ENCODE measurements at places on chromosomes 16 and 17.

DNA sequence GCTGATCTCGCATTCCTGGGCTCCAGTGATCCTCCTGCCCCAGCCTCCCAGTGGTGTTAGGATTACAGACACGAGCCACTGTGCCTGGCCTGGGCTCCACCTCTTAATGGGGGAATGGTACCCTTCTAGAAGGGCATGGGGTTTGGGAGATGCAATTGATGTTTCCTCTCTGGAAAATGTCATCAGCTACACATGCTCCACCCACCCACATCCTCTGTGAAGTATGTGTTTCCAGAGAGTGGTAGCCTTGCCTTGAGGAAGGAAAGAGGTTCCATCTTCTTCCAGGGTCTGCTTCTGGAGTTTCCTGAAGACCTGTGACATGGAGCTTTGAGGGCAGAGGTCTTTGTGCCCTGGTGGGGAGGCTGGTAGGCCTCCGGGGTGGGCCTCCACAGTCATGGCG, 45.2 kb upstream of the GSE1 start:
- H3K4me3 ChIP-seq: no peak overlapping the region
- H3K4me1 ChIP-seq: peaks cover 71% of the 10 kb centered on the region
- no peaks in the 10 kb centered on the region for H3K36me3 ChIP-seq
- H3K27ac ChIP-seq: peak overlapping the region; percentile 63

DNA sequence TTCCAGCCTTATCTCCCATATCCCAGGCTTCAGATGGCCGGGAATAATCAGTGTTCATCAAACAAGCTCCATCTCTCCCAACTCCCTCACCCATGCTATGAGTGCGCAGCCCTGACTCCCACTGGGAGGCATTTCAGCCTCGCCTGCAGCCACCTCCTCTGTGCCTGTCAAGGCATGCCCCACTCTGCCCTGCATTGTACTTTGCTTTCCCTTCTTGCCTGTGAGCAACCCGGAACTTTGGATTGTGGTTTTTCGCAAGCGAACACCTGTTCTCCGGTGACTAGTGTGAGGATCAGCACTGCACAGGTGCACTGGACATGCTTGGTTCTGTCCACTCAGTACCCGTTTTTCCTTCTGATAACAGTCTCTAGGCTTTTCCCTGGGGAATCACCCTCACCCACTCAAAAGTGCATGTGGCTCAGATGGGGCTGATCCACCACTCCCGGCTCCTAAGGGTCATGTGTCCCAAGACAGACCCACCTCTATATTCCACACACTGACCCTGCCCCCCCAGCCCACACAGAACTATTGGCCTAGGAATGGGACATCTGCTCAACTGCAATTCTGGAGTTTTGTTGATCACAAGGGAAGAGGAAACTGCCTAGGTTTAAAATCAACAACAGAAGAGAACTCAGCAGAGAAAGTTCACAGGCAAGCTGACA, 9.1 kb downstream of the CHST6 start:
- no peaks in the 10 kb centered on the region for H3K36me3 ChIP-seq
- peak overlapping the region; percentile 37 for H3K27ac ChIP-seq
- peaks cover 4% of the 10 kb centered on the region for H3K27me3 ChIP-seq
- H3K4me3 ChIP-seq: peak overlapping the region; percentile 60

GRCh38 chr16:11126399-11127054, 129.5 kb downstream of the SOCS1 start:
- DNase-seq: no peak
- H3K36me3 ChIP-seq: peaks cover 28% of the 10 kb centered on the region
- H3K27ac ChIP-seq: no peak overlapping the region
- H3K27me3 ChIP-seq: no peaks in the 10 kb centered on the region

DNA sequence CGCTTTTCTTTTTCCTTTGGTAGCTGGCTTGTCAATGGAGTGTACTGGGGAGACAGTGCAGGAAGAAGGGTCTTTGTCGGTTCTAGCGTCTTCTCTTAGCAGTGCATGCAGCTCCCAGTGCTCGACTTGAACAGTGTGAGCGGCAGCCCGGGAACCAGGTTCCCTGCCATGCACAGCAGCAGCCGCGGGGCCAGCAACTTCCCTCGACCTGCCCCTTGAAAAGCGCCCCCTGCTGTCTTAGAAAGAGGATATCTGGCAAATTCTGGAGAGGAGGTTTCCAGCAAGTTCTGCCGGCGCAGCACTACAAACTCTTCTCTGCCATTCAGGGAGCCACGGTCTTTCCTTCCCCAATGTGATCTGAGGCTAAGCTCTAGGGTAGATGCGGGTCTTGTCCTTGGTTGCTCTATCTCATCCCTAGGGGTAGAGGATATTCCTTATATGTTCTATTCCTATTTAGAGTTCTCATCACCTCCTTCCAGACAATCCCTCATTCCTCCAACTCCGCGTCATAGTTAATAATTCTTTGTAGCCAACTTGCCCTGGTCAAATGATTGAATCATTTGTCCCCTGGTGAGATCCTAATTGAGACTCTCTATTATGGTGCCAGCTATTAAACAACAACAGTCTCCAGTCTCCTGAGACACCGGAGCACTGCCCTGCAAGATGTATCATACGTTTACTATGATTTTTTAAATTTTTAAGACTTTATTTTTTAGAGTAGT, 451.3 kb downstream of the PMP22 start:
- no peaks in the 10 kb centered on the region for H3K36me3 ChIP-seq
- DNase-seq: no peak
- H3K27ac ChIP-seq: no peak overlapping the region
- no peaks in the 10 kb centered on the region for H3K4me1 ChIP-seq
- no peak overlapping the region for H3K4me3 ChIP-seq

GRCh38 chr16:84407588-84408313, 39.4 kb downstream of the ATP2C2 start:
- H3K36me3 ChIP-seq: no peaks in the 10 kb centered on the region
- no peaks in the 10 kb centered on the region for H3K27me3 ChIP-seq
- no peak overlapping the region for H3K27ac ChIP-seq
- no peak for DNase-seq
- H3K4me1 ChIP-seq: peaks cover 16% of the 10 kb centered on the region

GRCh38 chr17:15483431-15483830, 16.0 kb upstream of the CDRT4 start:
- H3K4me1 ChIP-seq: peaks cover 16% of the 10 kb centered on the region
- H3K4me3 ChIP-seq: no peak overlapping the region
- H3K27me3 ChIP-seq: no peaks in the 10 kb centered on the region
- peaks cover 38% of the 10 kb centered on the region for H3K36me3 ChIP-seq
- DNase-seq: no peak
- H3K27ac ChIP-seq: no peak overlapping the region

GRCh38 chr16:68360956-68361355, 50.1 kb downstream of the PRMT7 start:
- no peaks in the 10 kb centered on the region for H3K27me3 ChIP-seq
- no peak for DNase-seq
- H3K36me3 ChIP-seq: peaks cover 3% of the 10 kb centered on the region
- peaks cover 20% of the 10 kb centered on the region for H3K4me1 ChIP-seq
- H3K4me3 ChIP-seq: no peak overlapping the region
- peak overlapping the region; percentile 45 for H3K27ac ChIP-seq

DNA sequence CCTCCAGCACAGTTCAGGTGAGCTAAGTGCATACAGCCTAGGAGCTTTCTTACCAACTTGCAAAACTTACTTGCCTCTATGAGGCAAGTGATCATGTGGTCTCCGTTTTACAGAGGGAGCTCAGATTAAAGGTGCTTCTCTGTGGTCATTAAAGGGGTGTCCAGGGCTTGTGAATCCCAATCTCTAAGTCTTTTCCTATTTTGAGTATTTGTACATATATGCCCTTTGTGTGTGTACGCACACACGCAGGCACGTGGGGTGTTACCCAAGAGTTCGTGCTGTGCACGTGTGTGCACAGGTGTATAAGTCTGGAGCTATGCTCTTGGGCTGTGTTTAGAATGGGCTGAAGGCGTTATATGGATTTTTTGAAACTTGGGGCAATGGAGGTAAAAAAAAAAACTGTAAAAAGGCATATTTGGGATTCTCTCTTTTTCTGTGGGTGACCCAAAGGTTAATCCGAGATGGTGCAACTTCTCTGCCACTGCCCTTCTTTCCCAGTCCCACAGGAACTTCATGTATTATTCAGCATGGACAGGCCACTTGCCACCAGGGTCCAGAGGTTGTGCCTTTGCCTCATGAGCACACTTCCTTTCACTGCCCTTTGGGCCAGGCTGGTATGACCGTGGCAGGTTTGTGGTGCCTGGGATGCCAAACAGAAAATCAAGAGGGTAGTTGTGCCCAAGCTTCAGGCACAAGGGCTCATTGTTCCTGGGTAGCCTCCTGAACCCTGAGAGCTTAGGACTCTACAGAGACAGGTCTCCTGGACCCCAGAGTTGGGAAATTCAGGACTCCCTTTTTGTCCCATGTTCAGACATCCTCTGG, 1.5 kb downstream of the ABCC3 start:
- H3K4me3 ChIP-seq: peak overlapping the region; percentile 23
- H3K4me1 ChIP-seq: peaks cover 26% of the 10 kb centered on the region
- DNase-seq: no peak
- no peak overlapping the region for H3K27ac ChIP-seq
- H3K27me3 ChIP-seq: peaks cover 65% of the 10 kb centered on the region

GRCh38 chr17:78412403-78412802, 34.0 kb downstream of the PGS1 start:
- DNase-seq: no peak
- H3K4me3 ChIP-seq: no peak overlapping the region
- H3K27ac ChIP-seq: no peak overlapping the region
- H3K36me3 ChIP-seq: peaks cover 4% of the 10 kb centered on the region

GRCh38 chr16:273547-274421, 2.0 kb downstream of the RGS11 start:
- no peak overlapping the region for H3K27ac ChIP-seq
- no peaks in the 10 kb centered on the region for H3K4me1 ChIP-seq
- H3K36me3 ChIP-seq: no peaks in the 10 kb centered on the region
- DNase-seq: no peak
- H3K4me3 ChIP-seq: no peak overlapping the region
- H3K27me3 ChIP-seq: peaks cover 33% of the 10 kb centered on the region

DNA sequence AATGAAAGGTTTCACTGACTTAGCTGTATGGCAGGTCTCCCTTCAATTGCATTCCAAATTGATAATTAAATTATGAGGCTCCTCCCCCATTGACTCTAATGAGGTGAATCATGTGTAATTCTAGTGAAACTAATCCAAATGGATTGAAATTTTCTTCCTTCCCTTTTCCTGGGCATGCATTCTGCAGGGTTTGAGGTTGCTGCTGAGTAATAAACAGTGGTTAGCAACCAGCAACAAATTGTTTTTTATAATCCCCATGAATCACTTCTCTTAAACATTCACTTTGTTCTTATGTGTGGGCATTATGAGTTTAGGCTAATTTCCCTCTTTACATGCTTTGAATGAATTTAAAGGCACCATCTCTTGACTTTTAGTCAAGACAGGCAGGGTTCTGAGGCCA, 43.4 kb downstream of the MYOCD start:
- peaks cover 11% of the 10 kb centered on the region for H3K4me1 ChIP-seq
- DNase-seq: no peak
- no peaks in the 10 kb centered on the region for H3K27me3 ChIP-seq
- H3K36me3 ChIP-seq: no peaks in the 10 kb centered on the region

DNA sequence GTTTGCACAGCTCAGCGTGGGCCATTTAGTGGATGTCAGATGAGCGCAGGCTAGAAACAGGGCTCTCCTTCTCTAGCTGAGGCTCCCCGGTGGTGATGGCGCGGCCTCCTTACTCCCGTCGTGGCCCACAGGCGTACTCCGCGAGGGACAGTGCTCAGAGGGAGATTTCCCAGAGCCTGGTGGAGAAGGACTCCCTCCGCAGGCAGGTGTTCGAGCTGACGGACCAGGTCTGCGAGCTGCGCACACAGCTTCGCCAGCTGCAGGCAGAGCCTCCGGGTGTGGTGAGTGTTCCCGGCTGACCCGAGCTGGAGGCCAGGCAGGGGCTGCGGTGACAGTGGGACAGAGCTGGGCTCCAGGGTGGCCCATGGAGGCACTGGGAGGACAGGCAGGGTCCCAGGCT, 21.4 kb downstream of the CARD14 start:
- H3K36me3 ChIP-seq: no peaks in the 10 kb centered on the region
- no peak overlapping the region for H3K27ac ChIP-seq
- H3K4me1 ChIP-seq: peaks cover 12% of the 10 kb centered on the region
- H3K4me3 ChIP-seq: no peak overlapping the region

- no peak overlapping the region for H3K27ac ChIP-seq
- H3K36me3 ChIP-seq: no peaks in the 10 kb centered on the region
- H3K4me3 ChIP-seq: no peak overlapping the region
- no peaks in the 10 kb centered on the region for H3K27me3 ChIP-seq
- DNase-seq: no peak
Observed at GRCh38 chr17:70808596-70808995, 639.3 kb downstream of the KCNJ2 start.

DNA sequence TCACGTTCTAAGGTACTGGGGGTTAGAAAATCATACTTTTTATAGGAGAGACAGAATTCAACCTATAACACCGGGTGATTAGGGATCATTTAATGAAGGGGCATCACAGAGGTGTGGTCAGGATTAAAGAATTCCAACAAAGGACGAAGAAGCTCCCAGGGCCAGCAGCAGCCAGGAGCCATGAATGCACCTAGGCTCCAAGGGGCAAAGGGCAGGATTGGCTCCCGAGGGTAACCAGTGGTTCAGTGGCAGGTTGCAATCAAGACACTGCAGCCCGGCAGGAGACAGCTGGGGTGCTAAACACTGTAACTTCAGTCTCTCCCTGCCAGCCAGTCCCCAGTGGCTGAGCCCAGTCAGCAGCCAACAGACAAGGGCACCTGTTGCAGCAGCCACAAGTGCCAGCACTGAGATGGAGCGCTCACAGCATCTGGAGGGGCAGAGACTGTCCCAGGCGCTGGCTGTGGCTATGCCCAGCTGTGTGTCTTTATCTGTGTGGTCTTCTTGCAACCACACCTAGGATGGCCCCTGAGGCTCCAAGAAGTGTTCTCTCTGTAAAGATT, 23.9 kb downstream of the DHRS7C start:
- no peak overlapping the region for H3K4me3 ChIP-seq
- no peaks in the 10 kb centered on the region for H3K4me1 ChIP-seq
- DNase-seq: no peak
- no peak overlapping the region for H3K27ac ChIP-seq

GRCh38 chr16:87823181-87823929, 46.0 kb downstream of the SLC7A5 start:
- H3K4me1 ChIP-seq: peaks cover 19% of the 10 kb centered on the region
- no peak for DNase-seq
- no peaks in the 10 kb centered on the region for H3K36me3 ChIP-seq
- H3K27me3 ChIP-seq: peaks cover 6% of the 10 kb centered on the region
- H3K4me3 ChIP-seq: no peak overlapping the region

GRCh38 chr17:67637901-67638641, 79.7 kb upstream of the NOL11 start:
- peaks cover 4% of the 10 kb centered on the region for H3K27me3 ChIP-seq
- no peak for DNase-seq
- H3K4me3 ChIP-seq: no peak overlapping the region

GRCh38 chr16:397736-398332, 835 bp downstream of the NME4 start:
- peaks cover 12% of the 10 kb centered on the region for H3K4me1 ChIP-seq
- no peaks in the 10 kb centered on the region for H3K36me3 ChIP-seq
- no peaks in the 10 kb centered on the region for H3K27me3 ChIP-seq
- peak overlapping the region; percentile 80 for H3K4me3 ChIP-seq
- peak overlapping the region; percentile 72 for H3K27ac ChIP-seq

- H3K36me3 ChIP-seq: no peaks in the 10 kb centered on the region
- peaks cover 66% of the 10 kb centered on the region for H3K4me1 ChIP-seq
- H3K27me3 ChIP-seq: no peaks in the 10 kb centered on the region
- H3K4me3 ChIP-seq: peak overlapping the region; percentile 91
- DNase-seq: no peak
Observed at GRCh38 chr17:40112718-40113109, 9.1 kb upstream of the MSL1 start.

- H3K4me1 ChIP-seq: peaks cover 26% of the 10 kb centered on the region
- H3K36me3 ChIP-seq: no peaks in the 10 kb centered on the region
- peak overlapping the region; percentile 76 for H3K27ac ChIP-seq
- DNase-seq: no peak
- peak overlapping the region; percentile 72 for H3K4me3 ChIP-seq
Observed at GRCh38 chr17:1997289-1997926, 27.7 kb downstream of the RTN4RL1 start.

Data from type B pancreatic cell (in vitro differentiated cells).